Inflammatory macrophage (primary cell): ENCODE measurements at places on chromosomes 2 and 18.

DNA sequence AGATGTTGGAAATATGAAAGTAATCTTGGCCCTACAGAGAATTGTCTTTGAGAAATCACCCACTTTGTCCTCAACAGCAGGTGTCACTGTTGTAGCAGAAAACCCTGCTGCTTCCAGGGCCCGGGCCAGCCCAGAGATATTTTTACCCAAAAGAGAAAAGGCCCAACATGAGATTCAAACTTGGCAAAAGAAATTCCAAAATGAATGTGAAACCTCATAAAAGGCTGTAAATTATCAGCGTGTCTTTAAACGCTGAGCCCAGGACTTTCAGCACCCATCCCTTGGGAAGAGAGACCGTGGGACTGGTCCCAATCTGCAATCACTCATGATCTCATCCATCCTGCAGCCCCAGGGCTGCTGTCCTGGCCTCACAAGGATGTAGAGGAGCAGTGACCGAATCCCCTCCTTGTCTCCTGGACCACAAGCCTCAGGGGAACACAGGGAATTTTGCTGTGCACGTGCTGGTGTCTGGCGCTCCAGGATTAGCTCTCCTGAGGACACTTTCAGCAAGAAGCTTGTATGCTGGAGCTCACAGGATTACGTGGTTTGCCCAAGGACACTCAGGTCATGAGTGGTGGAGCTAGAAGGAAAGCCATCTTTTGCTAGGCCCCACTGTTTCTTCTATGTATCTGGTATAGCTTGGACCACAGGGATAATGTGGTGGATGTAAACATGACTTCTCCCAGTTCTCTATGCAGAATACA, 202.1 kb downstream of the RNF144A start:
- DNase-seq = peak; percentile 24

- no peak for DNase-seq
Observed at GRCh38 chr2:100840519-100840918, 20.6 kb downstream of the NPAS2 start.

DNA sequence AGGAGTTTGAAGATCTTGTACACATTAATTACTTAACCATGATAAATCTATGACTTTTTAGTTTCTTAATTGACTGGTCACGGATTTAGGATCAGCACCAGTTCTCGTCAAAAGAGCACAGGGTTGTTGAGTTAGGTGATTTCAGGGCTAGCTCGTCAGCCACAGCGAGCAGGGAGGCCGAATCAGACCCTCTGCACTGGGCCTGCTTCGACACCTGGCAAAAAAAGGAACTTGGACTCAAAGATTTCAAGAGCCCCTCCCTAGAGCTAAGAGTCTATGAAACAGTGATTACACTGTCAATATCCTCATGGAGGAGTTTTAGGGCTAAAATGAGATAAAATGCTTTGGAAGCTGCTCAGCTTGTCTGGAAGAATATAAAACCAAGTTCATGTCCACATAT, 4.6 kb upstream of the SERTAD2 start:
- no peak for DNase-seq

GRCh38 chr2:158502974-158503373, 46.2 kb downstream of the PKP4 start:
- DNase-seq = no peak

DNA sequence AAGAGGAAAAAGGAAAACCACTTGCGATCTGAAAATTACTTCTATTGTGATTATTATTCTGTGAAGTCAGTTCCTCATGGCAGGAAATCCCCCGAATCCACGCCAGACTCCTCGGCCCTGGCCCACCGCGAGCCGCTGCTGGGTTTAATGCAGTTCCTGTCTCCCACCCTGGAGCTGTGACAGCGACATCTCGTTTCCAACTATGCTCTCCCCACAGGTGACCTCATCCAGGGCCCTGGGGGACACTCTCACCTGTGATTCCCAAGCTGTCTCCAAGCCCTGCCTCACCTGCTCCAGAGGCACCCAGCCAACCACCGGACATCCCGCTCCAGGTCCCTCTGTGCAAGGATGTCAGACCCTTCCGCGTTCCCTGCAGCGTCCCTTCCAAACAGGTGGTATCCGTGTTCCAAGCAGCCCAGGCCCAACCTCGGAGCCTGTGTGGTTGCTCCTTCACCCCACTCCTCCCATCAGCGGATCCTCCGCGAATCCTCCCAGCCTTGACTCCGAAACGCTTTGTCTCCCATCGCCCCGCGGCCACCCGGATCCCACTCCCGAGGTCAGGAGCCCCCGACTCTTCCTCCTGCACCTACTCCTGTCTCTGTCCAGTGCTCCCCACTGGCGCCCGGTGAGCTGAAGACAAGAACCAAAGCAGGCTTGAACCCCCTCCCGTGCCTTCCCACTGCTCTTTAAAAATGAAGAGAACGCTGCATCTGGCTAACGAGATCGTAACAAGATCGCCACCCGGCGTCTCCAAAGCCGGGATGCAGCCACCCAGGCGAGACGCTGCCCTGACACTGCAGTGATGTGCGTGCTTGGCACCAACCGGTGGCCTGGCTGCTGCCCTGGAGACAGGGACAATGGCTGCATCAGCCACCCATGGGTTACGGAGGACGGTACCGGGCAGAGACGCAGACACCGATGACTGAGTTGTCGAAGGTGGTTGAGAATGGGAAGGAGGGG, 96.5 kb downstream of the NDUFA10 start:
- no peak for DNase-seq

- no peak for DNase-seq
Observed at GRCh38 chr18:69328086-69328485, 72.6 kb upstream of the DOK6 start.

GRCh38 chr2:64562148-64562784, 38.1 kb downstream of the AFTPH start:
- DNase-seq = peak; percentile 63

DNA sequence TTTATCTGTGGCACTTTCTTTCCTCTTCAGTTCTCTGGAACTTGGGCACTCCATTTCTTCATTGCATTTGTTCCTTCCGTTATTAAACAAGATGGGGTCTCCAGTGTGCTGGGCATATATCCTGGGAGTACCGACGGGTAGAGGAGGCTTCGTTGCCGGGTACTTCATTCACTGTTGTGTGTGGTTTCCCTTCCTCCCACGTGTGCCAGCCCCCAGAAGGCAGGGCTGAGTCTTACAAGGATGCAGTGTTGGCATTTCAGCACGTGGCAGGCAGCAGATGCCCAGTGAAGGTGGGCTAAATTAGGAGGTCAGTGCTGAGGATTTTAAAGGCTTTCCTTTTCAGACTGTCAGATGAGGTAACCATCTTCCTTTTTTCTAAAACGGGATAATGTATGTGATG, 58.6 kb downstream of the MGAT5 start:
- DNase-seq = no peak

DNA sequence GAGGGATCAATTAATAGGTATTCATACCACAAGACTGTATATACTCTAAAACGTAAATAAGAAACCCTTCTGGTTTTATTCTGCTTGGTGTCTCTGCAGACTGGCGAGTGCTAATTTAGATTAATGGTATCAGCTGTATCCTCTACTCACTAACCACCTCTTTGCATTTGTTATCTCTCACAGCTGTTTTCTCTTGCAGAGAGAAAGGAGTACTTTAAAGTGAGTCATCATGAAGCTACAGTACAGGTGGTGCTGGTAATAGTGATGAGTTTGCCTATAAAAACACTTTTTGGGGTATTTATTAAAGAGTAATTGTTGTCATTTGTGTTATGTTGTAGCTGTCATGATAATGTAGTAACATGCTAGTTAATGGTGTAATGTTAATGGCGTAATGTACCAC, 147.7 kb downstream of the NETO1 start:
- no peak for DNase-seq

DNA sequence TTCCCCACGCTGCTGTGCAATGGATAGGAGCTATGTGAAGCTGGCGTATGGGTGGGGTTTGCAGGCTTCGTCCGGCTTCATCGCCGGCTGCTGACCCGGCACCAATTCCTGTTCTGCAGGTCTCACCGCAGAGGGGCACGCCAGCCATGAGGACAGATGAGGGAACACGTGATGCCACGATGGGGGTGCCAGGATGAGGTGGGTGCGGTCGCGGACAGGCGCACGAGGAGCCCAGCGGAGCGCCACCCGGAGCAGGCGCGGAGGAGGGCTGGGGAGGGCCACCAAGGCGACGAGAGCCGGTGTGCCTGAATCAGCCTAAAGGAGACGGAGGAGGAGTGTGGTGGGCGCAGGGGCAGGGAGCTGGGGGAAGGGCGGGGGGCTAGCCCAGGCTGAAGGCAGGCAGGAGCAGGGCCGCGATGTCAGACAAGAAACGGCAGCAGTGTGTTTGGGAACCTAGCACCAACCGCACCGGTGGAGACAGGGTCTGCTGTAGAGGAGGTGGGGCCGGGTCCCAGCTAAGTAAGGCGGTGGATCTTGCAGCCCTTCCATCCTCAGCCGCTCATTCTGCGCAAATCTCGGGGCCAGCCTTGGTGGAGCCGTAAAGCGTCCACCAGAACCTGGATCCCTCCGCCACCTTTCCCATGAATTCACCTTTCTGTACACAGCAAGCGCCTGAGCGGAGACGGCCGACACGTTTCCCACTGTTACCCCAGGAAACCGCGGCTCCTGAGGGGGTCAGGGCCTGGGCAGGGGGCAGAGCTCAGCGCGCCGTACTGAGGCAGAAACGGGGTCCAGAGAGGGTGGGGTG, 17.0 kb upstream of the CD8A start:
- DNase-seq = peak; percentile 13

- no peak for DNase-seq
Observed at GRCh38 chr2:172182624-172183023, 79.9 kb upstream of the DLX2 start.

GRCh38 chr2:227378371-227378782, 729 bp downstream of the TM4SF20 start:
- no peak for DNase-seq

DNA sequence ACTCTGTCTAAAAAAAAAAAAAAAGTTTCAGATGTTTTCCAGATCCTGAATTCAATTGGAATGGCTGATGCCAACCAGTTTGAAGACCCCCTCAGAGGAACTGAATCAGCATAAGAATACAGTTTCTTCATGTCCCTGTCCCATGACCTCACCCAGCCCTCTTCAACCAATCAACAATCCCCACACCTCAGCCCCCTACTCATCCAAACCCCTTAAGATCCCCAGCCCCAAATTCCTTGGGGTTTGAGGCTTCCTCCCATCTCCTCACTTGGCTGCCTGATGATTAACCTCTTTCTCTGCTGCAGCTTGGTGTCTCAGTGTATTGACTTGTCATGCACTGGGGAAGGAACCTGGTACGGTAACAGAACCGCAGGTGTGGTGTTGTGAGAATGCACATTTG, 97.6 kb upstream of the CABLES1 start:
- DNase-seq = no peak

GRCh38 chr2:107648781-107649404, 177.8 kb upstream of the RGPD4 start:
- no peak for DNase-seq

DNA sequence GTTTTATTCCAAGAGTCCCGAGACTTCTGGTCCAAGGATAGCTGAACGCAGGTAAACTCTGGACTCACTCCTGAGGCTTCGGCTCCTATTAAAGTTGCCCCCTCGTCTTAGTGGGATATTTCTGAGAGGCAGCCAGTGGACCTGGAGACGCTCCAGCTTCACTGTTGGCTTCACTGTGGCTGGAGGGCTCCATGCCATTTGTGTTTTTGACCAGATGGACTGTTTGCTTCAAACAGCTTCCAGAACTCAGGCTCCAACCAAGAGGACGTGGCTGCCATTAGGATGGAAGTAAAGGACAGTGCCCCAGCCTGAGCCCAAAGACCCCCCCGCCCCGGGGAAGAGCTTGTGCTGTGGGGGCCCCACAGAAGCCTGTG, 94.4 kb upstream of the LDAH start:
- DNase-seq = no peak

- no peak for DNase-seq
Observed at GRCh38 chr2:27915191-27915590, 24.7 kb downstream of the BABAM2 start.

- no peak for DNase-seq
Observed at GRCh38 chr2:27651056-27651455, 12.4 kb downstream of the SUPT7L start.

DNA sequence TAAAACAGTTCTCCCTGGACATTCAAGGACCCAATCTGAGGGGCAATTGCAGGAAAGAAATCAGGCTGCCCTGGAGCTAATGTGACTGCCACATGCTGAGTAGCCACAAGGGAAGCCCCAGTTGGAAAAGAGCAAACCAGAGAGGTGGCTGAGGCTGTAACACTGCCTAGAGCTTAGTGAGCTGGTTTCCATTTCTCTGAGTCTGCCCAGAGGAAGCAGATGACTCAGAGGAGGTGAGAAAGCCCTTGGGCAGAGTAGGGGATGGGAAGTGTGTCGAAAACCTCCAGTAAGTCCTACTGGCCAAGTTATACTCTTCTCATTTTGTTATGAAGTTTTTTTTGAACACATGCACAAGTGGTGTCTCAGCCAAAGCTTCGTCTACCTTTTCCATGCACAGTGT, 753.0 kb downstream of the CNTNAP5 start:
- DNase-seq = no peak

- no peak for DNase-seq
Observed at GRCh38 chr2:176795823-176796222, 416.8 kb upstream of the HNRNPA3 start.

GRCh38 chr2:201837824-201838431, 31.6 kb downstream of the CDK15 start:
- DNase-seq = no peak

- no peak for DNase-seq
Observed at GRCh38 chr2:225033440-225034318, 8.6 kb downstream of the DOCK10 start.

- DNase-seq = peak; percentile 98
Observed at GRCh38 chr2:74181739-74182138, 3.1 kb upstream of the MOB1A start.

GRCh38 chr2:113229795-113230194, 48.9 kb downstream of the PAX8 start:
- no peak for DNase-seq

- no peak for DNase-seq
Observed at GRCh38 chr2:188677142-188677541, 297.0 kb upstream of the COL3A1 start.

DNA sequence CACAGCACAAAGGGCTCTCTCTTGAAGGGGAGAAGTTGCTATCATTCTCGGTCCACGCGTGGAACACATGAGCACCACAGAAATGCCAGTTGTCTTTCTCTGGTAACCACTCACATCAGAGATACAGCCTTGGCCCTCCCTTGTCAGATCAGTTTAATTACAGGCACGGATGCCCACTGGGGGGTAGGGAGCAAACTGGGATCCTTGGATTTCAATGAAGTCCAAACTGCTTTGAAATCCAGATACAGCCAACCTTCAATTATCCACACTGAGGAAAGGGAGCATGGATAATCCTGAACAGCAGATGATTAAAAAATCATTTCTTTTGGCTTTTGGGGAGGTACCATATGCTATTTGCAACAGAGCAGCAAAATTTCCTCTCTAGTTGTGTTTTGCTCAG, 63.7 kb upstream of the DAPL1 start:
- DNase-seq = no peak

GRCh38 chr2:17637131-17637906, 96.8 kb downstream of the VSNL1 start:
- DNase-seq = no peak
